ENCODE measurements at places on chromosomes 4 and X. TPM values are rescaled to one million over a fixed set of nuclear protein-coding genes. Genes with fewer than 3 reads are reported as not detected.

The CPZ gene
- polyA plus RNA-seq: 40.0 TPM

The ASMT gene
- 0.14 TPM for polyA plus RNA-seq

The ITGB1BP2 gene
- polyA plus RNA-seq: 0.75 TPM

The F8A3 gene
- polyA plus RNA-seq: 10.7 TPM

The SGMS2 gene
- polyA plus RNA-seq: 15.2 TPM

The HSFX3 gene
- polyA plus RNA-seq: not detected

The RAI2 gene
- 17.6 TPM for polyA plus RNA-seq

The ARSH gene
- not detected for polyA plus RNA-seq

The SCD5 gene
- polyA plus RNA-seq: 49.0 TPM

The SLC34A2 gene
- 23.1 TPM for polyA plus RNA-seq

The SAGE1 gene
- polyA plus RNA-seq: not detected

The NPY2R gene
- polyA plus RNA-seq: 0.31 TPM

- DNase-seq: no peak
These were observed 1047.7 kb downstream of the STIM2 start for GRCh38 chr4:27908356-27908755.

GRCh38 chrX:125681058-125681457 is 361.4 kb downstream of the TEX13C start:
- no peak for DNase-seq

- DNase-seq: no peak
These were observed 582.8 kb upstream of the CPEB2 start for GRCh38 chr4:14419516-14419915.

GRCh38 chr4:31005037-31005436 is 284.9 kb downstream of the PCDH7 start:
- DNase-seq: no peak

GRCh38 chrX:27399146-27399456 is 64.0 kb downstream of the PPP4R3C start:
- DNase-seq: no peak

DNA sequence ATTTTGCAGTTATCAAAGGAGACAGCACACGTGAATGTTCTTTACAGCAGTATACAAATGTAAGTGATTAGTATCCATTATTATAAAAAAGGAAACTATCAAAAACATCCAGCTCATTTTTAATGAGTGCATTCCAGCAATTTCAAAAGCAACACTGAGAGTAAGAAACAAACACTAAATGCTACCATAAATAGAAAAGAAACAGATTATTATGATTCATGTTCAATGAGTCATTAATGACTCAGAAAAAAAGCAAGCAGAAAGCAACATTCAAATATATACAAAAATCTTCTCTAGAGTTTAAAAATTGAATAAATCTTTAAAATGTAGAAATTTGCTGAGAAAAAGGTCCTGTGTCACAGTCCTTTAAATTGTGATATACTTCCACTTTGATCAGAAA is 346.5 kb upstream of the FMR1 start:
- no peak for DNase-seq

GRCh38 chr4:14792702-14793227 is 209.5 kb upstream of the CPEB2 start:
- no peak for DNase-seq

DNA sequence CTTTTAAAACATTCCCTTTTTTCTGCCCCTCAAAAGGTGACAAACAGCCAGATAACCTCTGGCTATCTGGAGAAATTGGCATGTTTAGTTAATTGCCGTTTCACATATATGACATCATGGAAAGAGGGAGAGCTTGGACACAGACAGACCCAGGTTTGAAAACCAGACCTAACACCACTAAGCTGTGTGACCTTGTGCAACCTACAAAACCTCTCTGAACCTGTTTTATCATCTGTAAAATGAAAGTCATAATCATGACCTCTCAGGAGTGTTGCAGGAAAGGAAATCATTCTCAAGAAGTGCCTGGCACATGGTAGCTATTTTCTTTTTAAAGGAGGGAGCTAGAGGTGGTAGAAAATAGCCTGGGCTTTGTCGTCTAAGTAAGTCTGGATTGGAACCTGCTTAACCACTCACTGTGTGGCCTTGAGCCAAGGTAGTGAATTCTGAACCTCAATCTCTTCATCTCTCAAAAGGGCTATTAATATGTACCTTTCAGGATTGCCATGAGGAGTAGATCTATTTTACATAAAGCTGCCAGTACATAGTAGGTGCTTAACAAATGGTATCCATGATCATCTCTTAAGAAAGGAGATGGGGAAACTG is 363.5 kb downstream of the BCOR start:
- DNase-seq: no peak

- DNase-seq: no peak
These were observed 411.9 kb upstream of the ACTRT1 start for GRCh38 chrX:128464116-128464515.

DNA sequence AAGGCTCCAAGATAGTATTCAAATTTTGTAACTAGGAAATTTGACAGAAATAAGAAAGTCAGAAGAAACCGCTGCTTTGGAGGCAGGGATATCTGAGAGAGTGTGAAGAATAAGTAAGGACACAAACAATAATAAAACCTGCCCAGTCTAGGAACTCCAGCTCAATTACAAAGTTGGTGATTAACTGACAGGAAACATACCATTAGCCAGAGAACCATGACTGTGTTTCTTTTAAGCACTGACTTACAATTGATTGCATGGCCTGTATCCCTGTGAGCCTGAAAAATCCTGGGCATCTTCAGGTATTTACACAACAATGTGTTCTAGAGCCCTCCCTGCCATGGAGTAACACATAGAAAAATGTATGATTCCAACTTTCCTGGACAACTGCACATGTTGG is 127.4 kb downstream of the GRIA3 start:
- no peak for DNase-seq

DNA sequence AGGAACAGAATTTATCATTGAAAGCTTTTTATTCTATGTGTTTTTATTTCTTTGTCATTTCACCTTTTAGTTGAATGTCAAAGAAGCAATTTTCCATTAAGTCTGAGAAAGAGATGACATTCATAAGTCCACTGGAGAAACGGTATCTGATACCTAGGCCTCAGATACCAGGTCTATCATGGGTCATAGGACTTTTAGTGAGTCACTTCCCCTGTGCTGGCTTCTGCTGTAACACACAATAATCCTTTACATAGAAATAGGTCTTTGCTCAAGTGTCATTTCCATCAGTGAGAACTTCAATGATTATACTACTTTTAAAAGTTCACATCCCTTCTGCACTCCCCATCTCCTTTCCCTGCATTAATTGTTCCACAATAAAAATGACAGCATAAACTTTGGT is 125.5 kb upstream of the ARMCX2 start:
- DNase-seq: no peak

GRCh38 chr4:151671541-151672059 is 89.2 kb downstream of the GATB start:
- DNase-seq: no peak

- no peak for DNase-seq
These were observed 39.2 kb upstream of the USP9X start for GRCh38 chrX:41045960-41046567.

- DNase-seq: peak; percentile 65
These were observed at the start of gene AMMECR1 for GRCh38 chrX:110317820-110318663. Gene AMMECR1, minus strand, starts transcription at chrX:110318085. Its CDS starts 14 bp downstream, at chrX:110318071.

GRCh38 chr4:917992-918391 is 14.1 kb downstream of the GAK start:
- DNase-seq: no peak

DNA sequence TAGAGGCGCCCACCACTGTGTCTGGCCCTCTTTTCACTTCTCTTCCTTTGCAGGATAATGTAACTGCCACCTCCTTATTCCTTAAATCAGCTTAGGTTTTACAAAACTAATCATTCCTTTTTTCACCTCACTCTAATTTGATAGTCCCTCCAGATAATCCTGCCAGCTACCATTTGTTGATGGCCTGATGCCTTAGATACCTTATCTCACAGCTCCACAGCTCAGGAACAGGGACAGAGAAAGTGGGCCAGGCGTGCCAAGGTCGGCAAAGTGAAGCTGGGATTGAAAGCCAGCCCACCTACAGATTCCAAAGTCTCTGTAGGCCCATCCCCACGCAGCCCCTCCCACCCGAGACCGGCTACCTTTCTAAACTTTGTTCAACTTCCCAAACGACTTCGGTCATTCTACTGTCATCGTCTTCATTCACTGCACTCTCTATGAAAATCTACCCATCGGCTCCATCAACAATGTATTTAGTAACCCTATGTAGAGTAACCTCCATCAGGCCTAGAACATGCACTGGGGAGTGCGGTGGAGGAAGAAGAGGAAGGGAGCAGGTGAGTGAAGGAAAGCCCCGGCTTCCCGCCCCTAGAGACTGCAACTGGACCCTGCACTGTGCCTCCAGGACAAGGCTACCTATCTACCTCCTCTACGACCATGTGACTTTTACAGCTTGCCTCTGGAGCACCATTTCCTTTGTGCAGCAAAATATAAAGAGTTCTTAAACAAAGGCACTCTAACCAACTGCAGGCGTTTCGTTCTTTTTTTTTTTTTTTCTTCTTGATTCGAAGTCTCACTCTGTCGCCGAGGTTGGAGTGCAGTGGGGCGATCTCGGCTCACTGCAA is 1.5 kb downstream of the CASP6 start:
- DNase-seq: no peak

DNA sequence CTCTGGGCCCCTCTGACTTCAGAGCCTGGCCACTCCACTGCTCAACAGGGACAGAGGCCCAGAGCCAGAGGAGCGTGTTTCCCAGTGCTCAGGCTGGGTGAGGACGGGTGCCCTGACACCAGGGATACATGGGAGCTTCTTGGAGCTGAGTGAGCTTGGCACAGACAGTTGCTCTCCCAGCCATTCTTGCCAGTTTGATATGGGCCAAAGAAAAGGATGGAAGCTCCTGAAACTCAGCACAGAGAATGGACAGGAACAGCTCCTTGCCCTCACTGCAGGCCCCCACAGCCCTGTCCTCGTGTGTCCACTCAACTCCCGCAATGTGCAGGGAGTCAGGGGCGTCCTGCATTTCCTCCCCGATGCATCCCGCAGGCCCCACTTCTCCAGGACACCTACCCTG is 38.8 kb downstream of the NSG1 start:
- no peak for DNase-seq

GRCh38 chrX:101025126-101025525 is 26.8 kb downstream of the TRMT2B start:
- no peak for DNase-seq

- no peak for DNase-seq
These were observed 1498.1 kb upstream of the PCDH10 start for GRCh38 chr4:131650951-131651350.

GRCh38 chr4:17489721-17490120 is 22.2 kb downstream of the QDPR start:
- no peak for DNase-seq

DNA sequence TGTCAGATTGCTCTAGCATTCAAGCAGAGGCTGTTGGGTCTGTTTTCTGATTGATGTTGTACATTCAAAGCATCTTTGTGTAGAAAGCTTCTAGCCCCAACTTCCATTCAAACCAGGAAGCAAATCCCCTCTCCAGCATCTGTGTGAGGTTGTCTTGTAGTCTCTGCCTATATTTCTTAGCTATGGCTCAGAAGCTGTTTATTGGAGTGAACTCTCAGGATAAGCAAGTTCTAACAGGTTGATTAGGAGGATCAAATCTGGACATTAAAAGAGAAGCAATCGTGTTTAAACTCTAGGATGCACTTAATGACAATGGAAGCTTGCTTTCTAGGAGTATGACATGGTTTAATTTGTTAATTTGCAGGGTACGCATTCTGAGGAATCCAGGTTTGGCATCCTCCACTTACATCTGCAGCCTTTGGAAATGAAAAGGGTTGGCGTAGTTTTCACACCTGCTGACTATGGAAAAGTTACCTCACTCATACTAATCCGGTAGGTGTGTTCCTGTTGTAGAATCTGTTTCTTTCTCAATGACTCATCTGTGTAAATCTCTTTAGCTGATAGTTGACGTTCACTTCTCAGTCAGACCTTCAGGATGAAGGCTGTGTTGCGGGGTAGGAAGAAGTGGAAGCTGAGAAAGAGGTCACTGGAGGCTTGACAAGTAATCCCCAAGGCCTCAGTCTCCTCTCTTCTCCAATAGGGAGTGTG is 88.0 kb upstream of the TLR2 start:
- DNase-seq: no peak

DNA sequence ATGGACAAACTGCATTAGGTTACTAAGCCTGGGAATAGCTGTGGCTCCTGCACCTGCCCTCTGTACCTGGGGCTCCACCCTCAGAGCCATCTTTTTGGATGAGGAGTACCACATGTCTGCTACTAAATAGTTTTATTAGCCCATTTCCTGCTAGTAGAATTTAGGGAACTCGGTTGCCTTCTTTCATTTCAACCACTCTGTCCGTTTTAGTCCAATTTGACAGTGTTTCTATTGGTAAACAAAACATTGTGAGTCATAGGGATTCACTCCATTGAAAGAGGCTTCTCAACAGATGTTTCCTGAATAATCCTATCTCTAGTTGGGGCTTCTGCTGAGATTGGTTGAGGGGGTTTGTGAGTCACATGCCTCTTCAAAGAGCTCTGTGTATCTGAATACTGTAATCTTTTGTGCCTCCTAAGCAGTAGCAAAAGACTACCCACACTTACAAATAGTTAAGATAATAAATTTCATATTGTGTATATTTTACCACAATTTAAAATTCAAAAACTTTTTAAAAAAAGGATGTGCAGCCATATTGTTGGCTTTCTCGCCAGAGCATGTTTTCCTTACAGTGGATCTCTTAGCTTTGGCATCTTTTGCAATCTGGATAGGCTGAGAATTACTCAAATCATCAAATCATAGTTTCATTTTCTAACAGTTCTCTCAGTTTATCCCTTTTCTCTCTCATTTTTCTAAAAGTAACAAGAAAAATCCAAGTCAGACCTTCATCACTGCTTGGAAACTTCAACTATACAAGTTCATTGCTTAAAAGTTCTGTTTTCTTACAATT is 9.9 kb downstream of the FAM200B start:
- DNase-seq: no peak

GRCh38 chr4:41177016-41177415 is 37.3 kb downstream of the APBB2 start:
- DNase-seq: no peak

GRCh38 chrX:35919536-35920309 is at the start of gene CFAP47:
Gene CFAP47, plus strand, starts transcription at chrX:35919734. Its CDS starts 66 bp downstream, at chrX:35919800.
- peak; percentile 31 for DNase-seq

DNA sequence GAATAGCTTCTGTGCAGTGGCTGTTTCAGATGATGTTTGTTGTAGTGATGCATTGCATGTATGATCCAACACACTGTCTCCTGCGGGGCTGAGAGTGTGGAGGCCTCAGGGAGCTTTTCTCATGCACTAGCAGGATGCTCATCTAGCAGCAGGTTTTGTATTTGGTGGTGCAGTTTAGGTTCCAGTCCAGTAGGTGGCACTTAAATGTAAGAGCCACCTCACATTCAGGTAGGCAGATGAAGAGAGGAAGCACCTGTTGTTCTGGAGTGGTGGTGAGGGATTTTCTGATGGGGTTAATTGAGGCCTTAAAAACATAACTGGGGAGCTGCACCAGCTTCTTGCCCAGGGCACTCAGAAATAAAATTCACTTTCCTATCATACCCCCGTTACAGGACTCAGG is 300.9 kb downstream of the SPIN4 start:
- no peak for DNase-seq

- no peak for DNase-seq
These were observed 384.8 kb downstream of the PPP4R3C start for GRCh38 chrX:27078371-27078770.

All from left renal pelvis (tissue), 4 donors.